ENCODE measurements at places on chromosomes 5 and 9.

DNA sequence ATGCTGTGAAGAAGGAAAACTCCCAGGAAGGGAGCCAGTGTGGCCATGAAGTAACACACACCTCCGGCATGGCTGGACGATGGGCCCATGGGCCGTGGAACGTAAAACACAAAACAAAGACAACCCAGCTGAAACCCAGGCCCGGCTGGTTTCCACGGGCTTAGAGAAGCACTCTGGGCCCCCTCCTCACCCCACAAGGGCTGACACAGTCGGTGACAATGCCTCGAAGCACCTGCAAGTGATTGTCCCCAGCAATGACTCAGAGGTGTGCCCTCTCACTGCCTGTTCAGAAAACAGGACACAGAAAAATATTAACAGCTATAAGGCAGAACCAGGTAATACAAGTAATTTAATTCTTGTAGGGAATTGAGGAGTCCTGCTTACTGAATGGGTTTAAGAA, 135.3 kb downstream of the ROR2 start:
- DNase-seq, result peak; percentile 61

GRCh38 chr5:10331341-10331796, 22.1 kb upstream of the MARCHF6 start:
- no peak for DNase-seq

DNA sequence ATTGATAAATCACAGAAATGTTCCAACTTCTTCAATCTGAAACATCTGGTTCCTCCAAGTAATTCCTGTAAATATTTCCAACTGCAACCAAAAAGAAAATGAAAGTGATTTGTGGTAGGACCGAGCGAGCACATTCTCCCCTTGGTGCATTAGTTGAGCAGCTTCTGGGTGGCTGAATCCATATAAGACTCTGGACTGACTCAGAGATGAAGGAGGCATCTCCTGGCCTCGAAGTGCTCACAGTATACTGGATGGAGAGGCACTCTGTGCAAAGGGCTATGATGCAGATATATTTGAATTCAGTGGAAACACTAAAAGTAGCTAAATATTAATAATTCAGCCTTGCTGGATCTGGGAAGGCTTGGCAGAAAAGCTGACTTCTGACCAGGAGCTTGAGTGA, 265.0 kb downstream of the MARCHF11 start:
- DNase-seq, result no peak

GRCh38 chr5:161406880-161407279, 139.6 kb downstream of the GABRB2 start:
- DNase-seq, result no peak

- DNase-seq, result no peak
These were observed 81.4 kb downstream of the PGM5 start for GRCh38 chr9:68437785-68438184.

DNA sequence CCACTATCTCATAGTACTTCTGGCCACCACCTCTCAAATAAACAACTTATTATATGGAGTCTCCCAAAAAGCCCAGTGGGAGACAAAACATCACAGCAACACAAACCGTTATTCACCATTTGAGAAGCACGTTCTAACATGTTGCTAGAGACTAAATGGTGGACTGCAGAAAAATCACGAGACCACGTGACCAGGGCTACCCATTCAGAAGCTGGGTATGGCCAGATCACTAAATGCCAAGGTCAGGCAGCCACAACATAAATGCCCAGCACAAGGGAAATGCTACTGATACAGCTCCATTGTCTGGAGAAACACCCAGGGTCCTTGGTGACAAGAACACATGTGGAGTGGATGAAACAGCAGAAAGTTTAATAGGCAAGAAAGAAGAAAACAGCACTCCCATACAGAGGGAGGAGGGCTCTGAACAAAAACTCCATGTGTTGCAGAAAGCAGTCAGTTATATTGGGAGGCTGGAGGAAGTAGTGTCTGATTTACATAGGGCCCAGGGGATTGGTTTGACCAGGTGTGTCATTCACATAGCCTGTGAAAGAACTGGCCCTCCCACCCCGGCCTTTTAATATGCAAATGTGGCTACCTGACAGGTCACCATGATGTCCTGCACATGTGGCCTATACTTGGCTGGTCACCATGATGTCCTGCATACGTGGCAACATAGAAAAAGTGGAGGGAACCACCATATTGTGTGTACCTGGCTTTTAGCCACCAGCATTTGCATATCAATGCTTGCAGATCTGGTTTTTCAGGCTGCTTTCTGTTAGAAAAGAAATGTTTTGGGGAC, 97.2 kb downstream of the TRIM36 start:
- DNase-seq, result no peak

DNA sequence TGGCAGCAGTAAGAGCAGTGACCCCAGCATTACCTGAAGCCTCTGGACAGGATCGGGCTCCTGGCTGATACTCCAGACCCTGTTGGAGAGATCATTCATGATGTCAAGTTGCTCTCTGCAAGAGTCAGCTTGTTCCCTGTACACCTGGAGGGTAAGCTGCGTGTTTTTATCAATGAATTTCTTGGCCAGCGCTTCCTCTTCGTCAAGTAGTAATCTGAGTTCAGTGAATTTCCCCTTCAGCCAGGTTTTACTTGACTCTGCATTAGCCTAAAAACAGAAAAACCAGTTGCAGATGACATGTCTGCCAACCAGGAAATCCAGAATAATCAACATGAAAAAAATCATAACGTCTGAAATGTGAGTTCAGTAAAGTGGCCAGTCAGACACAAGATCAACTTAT, 19.1 kb downstream of the TRIM14 start:
- DNase-seq, result no peak

GRCh38 chr9:112366591-112366990, 13.3 kb upstream of the HSDL2 start:
- DNase-seq, result no peak

- no peak for DNase-seq
These were observed 515.6 kb upstream of the ST8SIA4 start for GRCh38 chr5:101418713-101419118.

- DNase-seq, result no peak
These were observed 171.9 kb downstream of the ZNF462 start for GRCh38 chr9:107034831-107035230.

DNA sequence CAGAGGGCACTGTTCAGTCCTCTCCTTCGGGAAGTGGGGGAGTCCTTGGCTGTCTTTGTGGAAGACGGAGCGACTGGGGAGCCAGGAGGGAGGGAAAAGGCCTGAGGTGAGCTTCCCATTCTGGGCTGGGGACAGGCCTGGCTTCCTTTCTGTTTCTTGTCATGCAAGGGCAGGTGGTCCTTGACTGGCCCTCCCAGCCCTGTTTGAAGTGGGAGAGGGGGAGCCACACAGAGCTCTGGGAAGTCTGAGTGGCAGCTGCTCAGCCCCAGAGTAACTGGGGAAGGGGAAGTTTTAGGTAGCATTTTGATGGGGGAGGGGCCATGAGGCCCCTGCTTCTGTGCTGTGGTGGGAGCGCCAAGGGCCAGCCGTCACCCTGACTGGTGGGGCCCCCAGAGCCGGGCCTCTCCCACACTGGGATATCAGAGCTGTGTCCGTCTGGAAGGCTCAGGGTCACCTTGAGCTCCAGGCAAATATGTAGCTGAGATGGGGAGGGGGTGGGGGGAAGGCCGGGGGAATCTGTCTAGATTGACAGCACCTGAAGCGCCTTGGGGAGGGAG, 6.5 kb downstream of the UNC5A start:
- no peak for DNase-seq

- no peak for DNase-seq
These were observed 7.7 kb upstream of the NFIB start for GRCh38 chr9:14321517-14322130.

DNA sequence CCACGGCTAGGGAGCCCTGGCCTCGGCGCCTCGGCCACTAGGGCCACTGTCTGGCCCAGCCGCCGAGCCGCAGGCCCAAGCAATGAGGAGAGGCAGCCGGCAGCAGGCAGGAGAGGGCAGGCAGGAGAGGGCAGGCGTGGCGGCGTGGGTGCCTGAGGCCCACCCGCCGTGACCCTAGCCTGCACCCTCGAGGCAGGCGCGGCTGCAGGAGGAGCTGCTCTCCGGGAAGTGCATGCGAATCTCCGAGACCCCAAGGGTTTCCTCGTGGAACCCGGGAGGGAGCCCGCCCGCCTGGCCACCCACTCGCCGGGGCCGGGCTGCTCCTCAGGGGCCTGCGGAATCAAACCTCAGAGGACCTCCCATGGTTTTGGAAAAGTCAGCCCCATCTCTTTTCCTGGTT, 9.3 kb downstream of the GRIN1 start:
- no peak for DNase-seq

DNA sequence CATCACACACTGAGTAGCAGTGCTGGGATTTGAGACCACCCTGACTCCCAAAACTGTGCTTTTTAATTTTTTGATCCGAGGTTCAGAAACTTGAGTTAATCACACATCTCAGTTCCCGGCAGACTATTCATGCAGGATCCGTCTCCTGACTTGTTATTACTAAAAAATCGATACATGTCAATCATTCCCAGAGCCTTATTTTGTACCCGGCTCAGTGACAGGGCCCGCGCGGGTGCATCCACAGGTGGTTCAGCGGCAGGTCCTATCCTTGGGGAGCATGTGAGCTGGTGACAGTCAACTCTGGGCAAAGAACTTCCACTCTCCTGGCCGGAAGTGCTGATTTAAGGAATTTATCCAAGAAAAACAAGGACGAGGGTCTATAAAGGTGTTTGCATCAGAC, 95.9 kb upstream of the MVB12B start:
- DNase-seq, result no peak

DNA sequence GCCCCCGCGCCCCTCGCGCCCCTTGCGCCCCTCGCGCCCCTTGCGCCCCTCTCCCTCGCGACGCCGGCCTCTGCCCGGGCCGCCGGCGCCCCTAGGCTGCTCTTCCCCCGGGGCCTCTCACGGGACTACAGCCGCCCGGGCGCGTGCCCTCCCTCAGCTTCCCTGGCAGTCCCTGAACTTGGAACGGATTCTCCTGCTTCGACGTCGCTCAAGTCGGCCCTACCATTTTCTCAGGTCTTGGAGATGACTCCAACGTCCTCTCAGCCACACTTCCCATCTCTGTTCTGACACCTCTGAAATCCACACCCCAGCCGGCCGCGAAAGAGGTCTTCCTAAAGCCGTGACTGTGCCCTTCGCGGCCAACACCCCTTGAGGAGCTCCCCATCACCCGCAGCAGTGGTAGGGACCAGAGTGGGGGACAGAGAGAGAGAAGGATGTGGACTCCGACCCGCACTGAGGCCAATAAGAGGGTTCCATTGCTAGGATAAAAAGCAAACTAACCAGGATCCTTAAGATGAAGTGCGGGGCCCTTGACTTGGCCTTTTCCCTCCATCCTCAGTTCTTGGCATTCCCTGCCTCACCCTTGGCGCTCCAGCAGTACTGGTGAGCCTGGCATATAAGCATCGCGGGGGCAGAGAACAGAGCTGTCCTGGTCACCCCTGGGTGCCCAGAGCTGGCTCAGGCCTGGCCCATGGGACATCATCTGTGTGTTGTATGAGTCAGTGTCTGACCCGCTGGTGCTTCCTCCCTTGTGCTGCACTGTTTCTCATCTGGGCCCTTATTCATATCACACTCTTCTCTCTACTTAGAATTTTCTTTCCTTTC, 38.6 kb upstream of the GARNL3 start:
- no peak for DNase-seq

- no peak for DNase-seq
These were observed 284.1 kb upstream of the PDE4D start for GRCh38 chr5:60177596-60177995.

DNA sequence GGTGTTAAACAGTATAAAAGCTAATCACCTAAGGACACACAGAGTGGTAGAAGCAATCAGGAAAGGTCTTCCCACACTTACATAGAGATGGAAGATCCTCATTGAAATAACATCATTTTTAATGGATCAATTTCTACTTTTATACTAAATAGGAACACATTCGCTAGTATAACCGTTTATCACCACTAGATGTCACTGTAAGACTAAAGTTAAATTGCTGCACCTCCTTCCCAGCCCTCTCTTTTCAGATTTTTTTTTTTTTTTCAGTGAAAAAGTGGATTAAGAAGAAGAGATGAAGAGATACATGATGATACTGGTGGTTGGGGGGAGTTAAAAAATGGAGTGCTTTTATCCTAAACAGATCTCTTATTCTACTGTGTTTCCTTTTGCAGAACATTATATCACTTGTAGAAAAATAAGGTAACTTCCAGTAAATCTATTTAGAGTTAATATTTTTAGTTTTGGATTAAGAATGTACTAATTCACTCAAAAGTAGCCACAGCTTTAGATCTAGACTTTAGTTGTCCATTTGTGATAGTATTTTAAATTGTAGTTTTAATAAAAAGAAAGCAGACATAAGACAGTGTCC, 116.9 kb upstream of the ARRDC3 start:
- no peak for DNase-seq

- no peak for DNase-seq
These were observed 278.0 kb upstream of the SMC2 start for GRCh38 chr9:103816146-103816545.

- DNase-seq, result no peak
These were observed 254.6 kb downstream of the EDIL3 start for GRCh38 chr5:84130006-84130580.

- no peak for DNase-seq
These were observed 95.7 kb upstream of the ALDH1B1 start for GRCh38 chr9:38296807-38297206.
